ENCODE measurements at places on chromosomes 3 and 15.
A peak's percentile ranks its signal among the peaks of the same experiment; 100 is the strongest.

- DNase-seq: no peak
Observed at GRCh38 chr3:119588112-119588511, 8.8 kb downstream of the ADPRH start.

DNA sequence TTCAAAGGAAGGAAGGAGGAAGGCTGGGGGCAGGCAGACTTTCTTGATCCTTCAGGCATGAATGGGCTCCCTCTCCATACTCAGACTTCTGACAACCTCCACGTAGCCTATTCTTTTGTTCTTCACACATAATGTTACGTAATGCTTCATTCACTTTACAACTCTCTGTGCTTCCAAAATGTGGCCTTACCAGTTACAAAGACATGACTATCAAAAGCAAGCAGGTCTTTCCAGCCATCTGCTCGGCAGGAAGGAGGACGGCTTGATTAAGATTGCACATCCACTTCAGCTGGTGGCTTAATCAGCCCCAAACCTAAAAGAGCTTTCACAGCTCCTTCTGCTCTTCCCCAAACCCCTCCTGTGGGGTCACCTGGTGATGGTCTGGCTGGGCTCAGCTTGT is 263.2 kb downstream of the XXYLT1 start:
- DNase-seq: no peak

DNA sequence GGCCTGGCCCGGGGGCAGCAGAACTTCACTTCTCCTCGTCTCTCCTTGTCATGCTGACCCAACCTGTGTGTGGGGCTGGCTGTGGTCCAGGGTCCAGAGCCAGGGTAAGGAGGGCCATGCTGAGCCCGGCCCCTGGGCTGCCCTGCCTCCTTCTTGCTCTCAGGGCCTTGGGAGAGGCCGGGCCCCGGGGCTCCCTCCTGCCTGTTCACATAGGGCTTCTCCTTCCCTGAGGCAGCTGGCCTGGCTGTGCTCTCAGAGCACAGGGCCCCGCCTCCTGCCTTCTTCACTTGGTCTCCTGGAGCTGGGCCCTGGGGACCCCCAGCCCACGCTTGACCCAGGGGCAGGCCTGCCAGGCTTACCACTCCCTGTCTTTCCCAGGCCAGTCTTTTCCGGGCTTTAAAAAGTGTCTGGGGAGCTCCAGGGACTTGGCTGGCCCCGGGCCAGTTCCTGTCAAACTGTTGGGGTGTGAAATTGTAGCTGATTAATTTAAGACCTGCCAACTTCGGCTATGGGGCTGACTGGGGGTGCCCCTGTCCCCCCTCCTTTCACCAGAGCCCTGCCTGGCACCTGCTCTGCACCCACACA is 11.8 kb downstream of the PLXNA1 start:
- DNase-seq: no peak

DNA sequence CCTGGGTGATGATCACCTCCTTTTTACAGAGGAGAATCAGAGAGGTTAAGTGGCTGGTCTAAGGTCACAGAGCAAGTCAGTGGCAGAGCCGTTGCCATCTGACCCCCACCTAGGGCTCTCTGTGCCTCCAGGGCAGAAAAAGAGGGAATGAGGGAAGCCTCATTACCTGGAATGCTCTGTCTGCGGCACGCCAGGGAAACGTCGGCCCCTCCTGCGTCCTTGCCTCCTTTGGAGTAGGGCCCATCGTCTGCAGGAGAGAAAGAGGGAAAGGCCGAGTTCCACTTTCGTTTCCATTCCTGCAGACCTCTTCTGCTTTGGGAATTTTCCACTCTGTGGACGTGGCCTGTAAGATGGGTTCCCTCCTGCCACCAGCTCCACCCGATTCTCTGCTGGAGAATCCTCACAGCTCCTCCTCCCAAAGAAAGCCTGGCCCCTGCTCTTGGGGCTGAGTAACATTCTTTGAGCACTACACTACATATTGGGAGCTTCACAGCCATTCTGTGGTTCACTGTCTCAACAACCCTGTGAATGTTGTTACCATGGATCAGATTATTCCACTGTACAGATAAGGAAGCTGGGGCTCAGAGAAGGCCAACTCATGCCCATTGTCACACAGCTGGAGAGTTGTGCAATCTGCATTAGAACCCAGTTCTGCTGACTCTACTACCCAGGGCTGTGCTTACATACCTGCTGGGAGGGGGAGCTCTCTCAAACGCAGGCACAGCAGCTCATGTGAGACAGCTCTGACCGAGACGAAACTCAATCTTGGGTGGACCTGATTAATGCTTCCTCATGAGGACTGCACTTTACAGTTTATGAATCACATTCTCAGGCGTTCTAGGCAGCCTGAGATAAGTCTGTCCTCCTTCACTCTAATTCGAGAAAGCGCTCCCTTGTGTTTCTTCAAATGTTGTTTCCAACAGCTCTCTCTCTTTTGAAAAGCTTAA is 14.2 kb downstream of the GRIP2 start:
- DNase-seq: no peak

GRCh38 chr3:120798346-120798745 is 55.8 kb downstream of the GTF2E1 start:
- no peak for DNase-seq

DNA sequence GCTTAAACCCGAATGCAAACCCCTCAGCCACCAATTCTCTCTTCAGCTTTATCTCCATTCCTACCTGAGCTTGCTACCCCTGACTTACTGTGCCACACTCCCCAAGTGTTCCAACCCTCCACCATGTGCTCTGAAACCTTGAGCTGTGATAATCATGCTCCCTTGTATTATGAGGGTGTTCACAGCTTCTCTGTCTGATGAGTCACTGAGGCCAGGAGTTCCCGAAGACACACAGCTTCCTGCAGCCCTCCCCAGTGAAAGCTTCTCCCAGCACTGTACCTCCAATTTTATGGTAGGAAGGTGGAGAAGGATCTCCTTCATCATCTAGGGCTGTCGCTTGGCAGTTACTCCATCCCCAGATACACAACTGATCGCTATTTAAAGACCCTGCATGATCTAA is 24.9 kb downstream of the STAC start:
- no peak for DNase-seq

DNA sequence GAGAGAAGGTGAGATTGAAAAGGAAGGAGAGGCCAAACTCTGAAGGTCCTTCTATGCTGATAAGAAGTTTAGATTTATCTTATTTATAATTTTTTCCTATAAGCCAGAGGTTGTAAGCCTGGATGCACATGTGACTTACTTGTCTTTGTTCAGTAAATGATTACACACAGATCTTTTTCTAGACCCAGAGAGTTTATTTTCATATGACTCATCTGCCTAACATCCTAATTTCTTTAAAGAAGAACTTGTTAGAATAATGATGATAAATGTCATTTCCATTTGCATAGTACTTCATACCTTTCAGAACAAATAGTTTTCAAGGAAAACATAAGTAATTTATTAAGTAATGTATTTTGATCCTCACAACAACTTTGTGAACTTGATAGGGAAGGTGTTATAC is 434.8 kb upstream of the DPH6 start:
- no peak for DNase-seq

DNA sequence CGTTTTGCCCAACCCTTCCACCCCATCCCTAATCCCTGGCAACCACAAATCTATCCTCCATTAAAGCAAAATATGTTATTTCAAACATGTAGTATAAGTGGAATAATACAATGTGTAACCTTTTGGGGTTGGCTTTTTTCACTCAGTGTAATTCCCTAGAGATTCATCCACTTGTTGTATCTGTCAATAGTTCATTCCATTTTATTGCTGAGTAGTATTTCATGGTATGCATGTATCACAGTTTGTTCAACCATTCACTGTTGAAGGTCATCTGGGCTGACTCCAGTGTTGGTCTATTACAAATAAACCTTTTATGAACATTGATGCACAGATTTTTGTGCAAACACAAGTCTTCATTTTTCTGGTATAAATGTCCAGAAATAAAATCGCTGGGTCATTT is 38.8 kb downstream of the BSN start:
- DNase-seq: no peak

GRCh38 chr3:102301155-102301880 is 133.5 kb upstream of the ZPLD1 start:
- DNase-seq: no peak

DNA sequence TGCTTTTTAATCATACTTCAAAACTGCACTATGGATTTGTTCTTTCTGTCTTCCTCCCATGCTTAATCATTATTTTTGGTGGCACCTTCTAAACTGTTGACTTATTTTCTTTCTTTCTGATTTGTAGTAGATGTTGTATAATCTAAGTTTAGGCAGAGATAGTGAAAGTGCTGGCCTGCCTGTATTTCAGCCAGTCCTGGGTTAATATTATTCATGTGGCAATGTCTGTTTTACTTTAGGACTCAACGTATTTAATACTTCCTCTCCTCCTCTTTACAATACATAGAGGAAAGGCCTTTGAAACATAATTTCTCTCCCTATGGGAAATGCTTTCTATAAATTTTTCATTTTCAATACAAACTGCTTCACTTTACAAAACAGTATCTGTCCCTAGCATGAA is 327.7 kb upstream of the TPRG1 start:
- no peak for DNase-seq

DNA sequence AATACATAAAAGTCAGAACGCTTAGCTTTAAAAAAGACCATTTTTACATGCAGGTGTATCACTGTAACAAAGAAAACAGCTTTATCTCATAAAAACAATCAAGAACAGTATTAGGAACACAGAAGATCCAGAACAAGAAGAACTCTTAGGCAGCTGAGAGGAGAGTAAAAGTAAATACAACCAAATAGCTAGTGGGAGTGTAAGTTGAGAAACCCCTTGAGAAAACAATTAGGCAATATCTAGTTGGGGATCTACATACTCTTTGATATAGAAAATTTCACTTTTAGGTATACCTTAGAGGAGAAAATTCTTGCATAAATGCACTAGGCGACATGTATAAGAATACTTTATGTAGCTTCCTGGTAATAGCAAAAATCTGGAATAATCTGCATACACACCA is 7.5 kb downstream of the TMF1 start:
- DNase-seq: no peak

GRCh38 chr3:29004885-29005599 is 275.8 kb upstream of the RBMS3 start:
- DNase-seq: no peak

DNA sequence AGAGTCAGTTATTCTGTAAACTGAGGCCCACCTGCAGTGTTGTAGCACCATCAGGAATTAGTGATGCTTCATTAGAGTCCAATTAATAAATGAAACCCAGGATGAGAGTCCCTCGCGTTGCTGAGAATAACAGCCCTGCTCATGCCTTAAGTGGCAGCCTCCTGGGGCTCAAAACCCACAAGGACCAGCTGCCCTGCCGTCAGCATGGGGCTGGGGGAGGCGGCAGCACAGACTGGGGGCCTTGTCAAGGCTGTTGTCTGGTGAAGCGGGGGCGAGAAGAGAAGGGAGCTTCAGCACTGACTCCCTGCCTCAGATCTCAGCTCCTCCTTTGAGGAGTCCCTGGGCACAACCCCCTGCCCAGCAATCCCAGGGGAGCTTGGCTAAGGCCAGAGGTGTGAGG is 21.0 kb downstream of the CCDC33 start:
- no peak for DNase-seq

GRCh38 chr15:74840851-74841775 is 1.8 kb downstream of the ULK3 start:
- no peak for DNase-seq

DNA sequence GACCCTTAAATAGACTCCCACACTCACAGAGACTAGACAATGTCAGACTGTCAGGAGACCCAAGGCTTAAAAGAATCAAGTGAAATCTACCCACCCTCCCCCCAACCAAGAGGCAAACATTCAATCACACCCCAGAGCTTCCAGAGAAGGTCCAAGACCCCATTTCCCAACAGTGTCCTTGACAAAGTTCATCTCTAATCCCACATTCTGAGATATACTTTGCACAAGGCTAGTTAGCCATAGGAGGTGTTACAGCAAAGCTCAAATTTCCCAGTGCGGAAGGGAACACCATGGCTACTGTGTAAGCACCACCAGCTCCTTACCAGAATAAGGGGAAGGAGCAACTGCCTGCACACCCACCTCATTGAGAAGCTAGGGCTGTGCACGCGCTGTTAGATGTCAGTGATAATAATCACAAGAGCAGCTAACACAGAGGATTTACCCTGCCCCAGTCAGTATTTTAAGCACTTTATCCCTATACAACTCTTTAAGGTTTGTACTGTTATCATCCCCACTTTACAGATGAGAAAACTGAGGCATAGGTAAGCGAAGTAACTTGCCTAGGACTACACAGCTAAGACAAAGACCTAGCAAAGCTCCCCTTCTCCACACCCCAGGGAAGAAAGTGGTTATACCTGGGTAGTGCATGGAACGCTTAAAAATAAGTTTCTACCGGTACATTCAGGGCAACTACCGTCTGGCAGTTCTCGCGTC is 17.3 kb downstream of the SPATA12 start:
- DNase-seq: no peak

GRCh38 chr3:104564045-104564643 is 802.6 kb upstream of the ALCAM start:
- peak; percentile 36 for DNase-seq

- DNase-seq: no peak
Observed at GRCh38 chr3:63753567-63753966, 65.5 kb upstream of the C3orf49 start.

GRCh38 chr15:44584162-44584749 is 47.3 kb downstream of the EIF3J start:
- DNase-seq: peak; percentile 40

DNA sequence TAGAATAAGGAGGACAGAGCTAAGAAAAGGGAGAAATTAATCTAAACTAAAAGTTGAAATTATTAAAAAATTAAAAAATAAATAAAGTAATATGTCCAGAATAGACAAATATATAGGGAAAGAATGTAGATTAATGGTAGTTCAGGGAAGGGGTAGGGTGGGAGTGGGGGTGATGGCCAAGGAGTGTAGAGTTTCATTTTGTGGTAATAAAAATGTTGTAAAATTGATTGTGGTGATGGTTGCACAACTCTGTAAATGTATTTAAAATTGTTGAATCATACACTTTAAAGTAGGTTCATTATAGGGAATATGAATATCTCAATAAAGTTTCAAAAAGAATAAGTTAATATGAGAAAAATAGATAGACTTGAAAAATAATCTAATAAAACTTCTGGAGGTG is 21.0 kb upstream of the FNDC3B start:
- DNase-seq: no peak

- peak; percentile 68 for DNase-seq
Observed at GRCh38 chr3:151086484-151087456, 1.3 kb downstream of the MED12L start.

GRCh38 chr3:183161552-183162336 is 790 bp downstream of the LAMP3 start:
- no peak for DNase-seq

DNA sequence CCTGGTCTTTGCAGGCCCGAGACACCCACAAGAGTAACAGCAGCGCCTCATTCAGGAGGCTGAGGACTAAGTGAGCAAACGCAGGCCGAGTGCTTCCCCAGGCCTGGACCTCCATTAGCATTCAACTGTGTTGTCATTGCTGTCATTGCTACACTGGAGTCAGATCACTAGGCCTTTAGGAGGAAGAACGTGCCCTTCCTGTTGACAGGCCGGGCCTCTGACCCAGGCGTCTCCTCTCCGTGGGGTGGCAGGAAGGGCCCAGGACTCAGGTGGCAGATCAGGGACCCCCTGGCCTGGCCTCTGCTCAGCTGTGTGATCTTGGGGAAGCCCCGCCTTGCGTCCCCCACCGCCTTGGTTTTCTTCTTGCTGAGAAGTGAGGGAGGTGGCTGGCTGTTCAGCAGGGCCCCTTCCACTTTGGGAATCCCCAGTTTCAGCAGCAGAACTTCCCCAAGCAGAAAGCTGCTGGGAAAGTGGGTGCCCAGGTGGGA is 19.1 kb downstream of the ZDHHC19 start:
- DNase-seq: peak; percentile 45

GRCh38 chr3:38843898-38844297 is 27.9 kb upstream of the SCN10A start:
- DNase-seq: no peak

- no peak for DNase-seq
Observed at GRCh38 chr3:151971814-151972579, 98.6 kb downstream of the SUCNR1 start.

- no peak for DNase-seq
Observed at GRCh38 chr3:62723914-62724217, 151.3 kb downstream of the CADPS start.

Measured in stimulated activated naive CD4-positive, alpha-beta T cell treated with Interleukin-2 at 50 U/mL for 16 hours (primary cell).